ENCODE measurements at places on chromosomes 1 and 21. TPM values are rescaled to one million over a fixed set of nuclear protein-coding genes. Genes with fewer than 3 reads are reported as not detected.

DNA sequence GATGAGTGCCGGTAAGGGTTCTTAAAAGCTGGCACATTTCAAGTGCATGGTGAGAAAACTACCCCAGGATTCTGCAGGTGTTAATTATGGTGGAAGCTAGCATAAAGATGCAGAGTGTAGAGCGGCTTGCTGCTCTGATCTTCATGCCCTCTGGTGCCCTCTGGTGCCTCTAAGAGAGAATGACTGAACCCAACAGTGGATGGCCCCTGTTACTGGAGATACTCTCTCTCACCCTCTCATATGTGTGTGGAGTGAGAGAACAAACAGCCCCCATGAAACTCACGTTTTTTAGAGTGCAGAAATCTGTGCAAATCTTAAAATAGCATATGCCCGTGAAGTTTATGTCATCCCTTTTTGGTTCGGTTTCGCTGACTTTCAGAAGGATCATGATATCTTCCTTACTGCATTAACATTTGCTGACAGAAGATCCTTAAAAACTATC lies 90.0 kb downstream of the GRIK1 start:
- DNase-seq, result peak; percentile 42

- DNase-seq, result no peak
Measured at GRCh38 chr1:109620401-109620791, 759 bp downstream of the AMPD2 start.

- DNase-seq, result no peak
Measured at GRCh38 chr1:232130815-232131480, 499.0 kb downstream of the SIPA1L2 start.

DNA sequence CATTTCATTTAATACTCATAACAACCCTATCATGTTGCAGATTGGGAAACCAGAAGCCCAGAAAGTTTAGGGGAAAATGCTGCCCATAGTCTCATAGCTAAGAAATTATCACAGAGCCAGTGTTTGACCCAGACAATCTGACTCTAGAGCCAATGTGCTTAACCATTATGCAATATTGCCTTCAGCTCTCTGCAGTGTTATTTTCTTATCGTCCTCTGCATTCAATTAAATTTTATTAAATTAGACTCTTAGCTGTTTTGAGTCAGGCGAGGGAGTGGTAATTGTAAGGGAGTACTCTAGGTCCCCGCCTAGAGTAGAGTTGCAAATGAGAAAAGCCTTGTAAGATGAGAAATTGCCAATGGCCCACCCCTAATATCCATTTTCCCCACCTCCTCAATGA lies 191.1 kb downstream of the TTLL7 start:
- DNase-seq, result no peak

GRCh38 chr1:175889848-175890247 lies 146.5 kb upstream of the TNR start:
- DNase-seq, result no peak

GRCh38 chr21:36023092-36023480 lies 37.2 kb downstream of the SETD4 start:
- no peak for DNase-seq

DNA sequence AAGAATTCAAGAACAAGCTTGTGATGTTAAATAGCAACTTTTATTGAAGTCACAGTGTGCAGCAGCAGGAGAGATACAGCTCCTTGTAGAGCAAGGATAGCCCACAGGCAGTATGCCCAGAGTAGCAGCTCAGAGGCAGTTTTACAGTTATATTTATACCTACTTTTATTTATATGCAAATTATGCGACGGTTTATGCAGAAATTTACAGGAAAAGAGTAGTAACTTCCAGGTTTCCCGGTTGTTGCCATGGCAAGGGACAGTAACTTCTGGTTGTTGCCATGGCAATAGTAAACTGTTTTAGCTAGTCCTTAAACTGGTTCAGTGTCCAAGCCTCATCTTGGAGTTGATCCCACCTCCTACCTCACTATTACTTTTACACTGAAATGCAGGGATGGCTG lies 344.6 kb upstream of the LYPLAL1 start:
- no peak for DNase-seq

DNA sequence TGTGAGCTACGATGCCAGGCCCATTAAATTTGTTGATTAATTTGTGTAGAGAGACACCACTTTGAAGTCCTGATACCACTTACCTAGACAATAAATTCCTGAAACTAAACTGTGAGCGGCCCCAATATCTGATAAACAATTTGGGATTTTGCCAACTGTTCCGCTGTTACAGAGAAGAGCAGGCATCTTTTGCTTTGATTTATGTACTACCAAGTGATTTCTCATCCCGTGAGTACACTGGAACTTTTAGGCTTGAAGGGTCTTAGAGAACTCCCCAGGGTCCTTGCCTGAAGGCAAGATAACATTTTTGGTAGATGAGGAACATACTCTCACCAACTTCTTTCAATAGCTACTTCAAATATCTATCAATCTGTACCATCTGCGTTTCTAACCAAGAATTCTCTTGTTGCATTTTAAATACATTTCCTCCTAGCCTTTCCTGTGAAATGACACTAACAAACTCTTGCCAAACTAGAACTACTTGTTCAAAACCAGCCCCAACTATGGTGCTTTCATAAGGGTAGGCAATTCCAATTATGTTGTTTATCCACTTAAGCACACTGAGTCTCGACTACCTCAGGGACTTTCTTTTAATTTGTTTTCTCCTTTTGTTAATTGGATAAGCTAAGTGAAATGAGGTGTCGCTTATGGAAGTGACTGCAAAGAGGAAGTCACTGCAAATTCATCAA lies 23.2 kb upstream of the SLC30A1 start:
- no peak for DNase-seq

- peak; percentile 83 for DNase-seq
Measured at GRCh38 chr1:43454270-43455011, 710 bp upstream of the HYI start.

DNA sequence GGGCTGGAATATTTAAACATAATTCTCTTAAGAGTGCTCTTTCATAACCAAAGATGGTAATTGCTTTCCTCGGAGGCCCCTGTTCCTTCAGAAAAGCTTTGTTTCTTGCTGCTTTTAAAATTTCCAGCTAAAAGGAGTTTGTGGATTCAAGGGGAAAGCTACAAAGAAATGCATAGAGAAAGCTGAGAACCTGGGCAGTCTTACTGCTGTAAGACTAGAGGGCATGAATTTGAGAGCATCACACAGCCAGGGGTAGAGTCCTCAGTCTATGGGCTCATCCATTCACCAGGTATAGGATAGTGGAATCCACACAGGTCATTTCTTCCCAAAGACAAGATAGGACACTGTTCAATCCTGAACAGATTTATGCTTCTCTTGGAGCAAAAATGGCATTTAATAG lies 186.3 kb upstream of the PLD5 start:
- no peak for DNase-seq

DNA sequence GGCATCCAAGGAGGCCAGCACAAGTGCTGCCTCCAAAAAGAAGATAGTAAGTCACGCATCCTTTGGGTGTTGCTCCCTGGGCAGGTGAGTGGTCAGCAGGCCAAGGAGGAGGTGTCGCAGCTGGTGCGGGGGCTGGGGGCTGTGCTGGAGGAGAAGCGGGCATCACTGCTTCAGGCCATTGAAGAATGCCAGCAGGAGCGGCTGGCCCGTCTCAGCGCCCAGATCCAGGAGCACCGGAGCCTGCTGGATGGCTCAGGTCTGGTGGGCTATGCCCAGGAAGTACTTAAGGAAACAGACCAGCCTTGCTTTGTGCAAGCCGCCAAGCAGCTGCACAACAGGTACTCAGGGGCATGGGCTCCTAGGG lies 4.3 kb downstream of the TRIM46 start:
- DNase-seq, result peak; percentile 52

GRCh38 chr1:109730666-109731065 lies 10.2 kb downstream of the GSTM3 start:
- no peak for DNase-seq

GRCh38 chr1:182118851-182119250 lies 57.3 kb upstream of the ZNF648 start:
- no peak for DNase-seq

DNA sequence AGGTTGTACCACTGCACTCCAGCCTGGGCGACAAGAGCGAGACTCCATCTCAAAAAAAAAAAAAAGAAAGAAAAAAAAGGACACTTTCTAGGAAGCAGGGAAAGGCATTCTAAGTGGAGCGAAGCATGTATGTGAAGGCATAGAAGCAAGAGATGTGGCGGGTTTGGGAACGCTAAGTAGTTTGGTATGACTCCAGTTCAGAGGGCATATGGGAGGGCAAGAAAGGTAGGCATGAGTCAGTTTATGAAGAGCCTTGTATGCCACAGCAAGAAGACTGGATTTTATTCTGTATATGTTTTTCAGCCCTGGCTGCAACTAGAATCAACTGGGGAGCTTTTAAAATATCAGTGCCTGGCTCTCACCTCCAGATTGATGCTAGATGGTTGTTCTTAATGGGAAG lies 4.4 kb upstream of the ELOVL1 start:
- DNase-seq, result no peak

The WDR64 gene
- total RNA-seq, result not detected

The VAV3 gene
- total RNA-seq, result 1.8 TPM

The PODN gene
- not detected for total RNA-seq

The LRRC38 gene
- total RNA-seq, result not detected

The PSRC1 gene
- 20.5 TPM for total RNA-seq

The SIM2 gene
- 0.16 TPM for total RNA-seq
